ENCODE measurements at places on chromosomes 7 and 10. TPM values are rescaled to one million over a fixed set of nuclear protein-coding genes. Genes with fewer than 3 reads are reported as not detected.

Gene IKZF1
- 1.3 TPM for total RNA-seq

Gene CLDN12
- total RNA-seq, result 19.5 TPM

Gene SMC3
- 19.2 TPM for total RNA-seq

GRCh38 chr7:112410092-112410491, 40.2 kb upstream of the IFRD1 start:
- no peaks in the 10 kb centered on the region for H3K4me1 ChIP-seq
- H3K36me3 ChIP-seq, result no peaks in the 10 kb centered on the region
- no peak overlapping the region for H3K4me3 ChIP-seq
- DNase-seq, result no peak
- no peak overlapping the region for H3K27ac ChIP-seq

GRCh38 chr7:6159097-6159483, 113.3 kb downstream of the CYTH3 start:
- no peak overlapping the region for H3K4me3 ChIP-seq
- DNase-seq, result no peak
- H3K27me3 ChIP-seq, result no peaks in the 10 kb centered on the region
- H3K36me3 ChIP-seq, result peaks cover 87% of the 10 kb centered on the region
- no peaks in the 10 kb centered on the region for H3K4me1 ChIP-seq
- H3K27ac ChIP-seq, result no peak overlapping the region

- H3K4me1 ChIP-seq, result peaks cover 23% of the 10 kb centered on the region
- H3K27ac ChIP-seq, result peak overlapping the region; percentile 97
- peak overlapping the region; percentile 95 for H3K4me3 ChIP-seq
- no peak for DNase-seq
Measured at GRCh38 chr10:23439452-23439960, 631 bp downstream of the OTUD1 start.

DNA sequence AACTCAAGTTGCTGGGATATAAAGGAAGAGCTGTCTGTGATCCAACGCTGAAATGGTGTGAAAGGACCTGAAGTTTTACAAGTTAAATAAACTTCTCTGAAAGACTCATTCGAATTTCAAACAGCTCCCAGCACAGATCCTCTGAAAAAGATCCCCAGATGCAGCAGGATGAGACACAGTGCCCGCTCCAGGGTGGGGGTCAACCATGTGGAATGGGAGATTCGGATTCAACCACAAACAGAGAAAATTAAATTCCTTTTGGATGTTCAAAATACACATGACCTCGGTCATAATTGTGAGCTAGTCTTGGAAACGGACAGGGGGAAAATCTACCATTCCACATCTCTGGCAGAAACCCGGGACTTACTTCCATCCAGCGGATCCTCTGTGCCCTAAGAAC, 119.6 kb downstream of the PRKAG2 start:
- H3K4me3 ChIP-seq, result no peak overlapping the region
- H3K4me1 ChIP-seq, result peaks cover 11% of the 10 kb centered on the region
- no peak for DNase-seq
- no peaks in the 10 kb centered on the region for H3K36me3 ChIP-seq
- no peaks in the 10 kb centered on the region for H3K27me3 ChIP-seq

- H3K27ac ChIP-seq, result no peak overlapping the region
- peak; percentile 77 for DNase-seq
- H3K36me3 ChIP-seq, result peaks cover 8% of the 10 kb centered on the region
- H3K4me1 ChIP-seq, result peaks cover 23% of the 10 kb centered on the region
- H3K27me3 ChIP-seq, result no peaks in the 10 kb centered on the region
Measured at GRCh38 chr10:98262571-98262970, 5.4 kb downstream of the LOXL4 start.

GRCh38 chr7:94421681-94422080, 27.0 kb downstream of the COL1A2 start:
- H3K27me3 ChIP-seq, result no peaks in the 10 kb centered on the region
- no peak overlapping the region for H3K4me3 ChIP-seq
- H3K4me1 ChIP-seq, result no peaks in the 10 kb centered on the region
- no peak overlapping the region for H3K27ac ChIP-seq
- no peaks in the 10 kb centered on the region for H3K36me3 ChIP-seq
